Esophagus squamous epithelium (tissue), 5 donors: ENCODE measurements at places on chromosomes 7 and 10. TPM values are rescaled to one million over a fixed set of nuclear protein-coding genes. Genes with fewer than 3 reads are reported as not detected.

GRCh38 chr7:26090927-26091519, 61.0 kb upstream of the NFE2L3 start:
- DNase-seq, result no peak

DNA sequence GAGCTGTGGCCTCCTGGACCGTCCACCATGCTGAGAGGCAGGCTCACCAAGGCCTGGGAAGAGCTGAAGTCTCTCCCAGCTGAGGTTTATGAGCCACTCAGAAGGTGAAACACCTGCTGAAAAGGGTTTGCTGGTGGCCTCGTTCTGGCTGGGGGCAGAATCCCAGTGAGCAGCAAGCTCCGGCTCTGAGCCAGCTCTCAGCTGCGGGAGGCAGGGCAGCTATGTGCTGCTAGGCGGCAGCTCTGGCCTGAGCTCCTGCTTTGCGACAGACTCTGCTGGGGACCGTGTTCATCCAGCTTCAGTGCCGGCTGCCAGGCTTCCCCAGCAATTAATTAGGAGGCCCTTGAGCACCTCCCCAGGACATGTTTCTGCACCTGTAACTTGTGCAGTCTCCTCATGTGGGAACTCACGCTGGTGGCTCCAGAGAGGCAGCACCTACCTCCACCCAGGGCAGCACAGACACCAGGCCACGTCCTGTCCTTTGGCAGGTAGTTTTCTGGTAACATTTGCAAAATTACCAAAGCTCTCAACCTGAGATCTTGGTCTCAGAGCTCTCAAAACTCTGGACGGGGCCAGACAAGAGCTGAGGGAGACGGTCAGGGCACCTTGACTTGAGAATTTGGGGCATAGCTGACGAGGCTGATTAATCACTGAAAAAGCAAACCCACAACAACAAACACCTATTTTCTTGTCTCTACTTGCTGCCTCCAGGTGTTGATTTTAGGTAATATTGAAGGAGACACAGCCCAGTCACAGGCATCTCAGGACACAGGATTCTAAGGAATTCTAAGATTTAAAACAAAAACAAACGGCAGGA, 185.0 kb downstream of the TCERG1L start:
- DNase-seq, result no peak

The ABCA13 gene
- 2.5 TPM for total RNA-seq

The MSMB gene
- not detected for total RNA-seq
